Neural crest cell (in vitro differentiated cells): ENCODE measurements at places on chromosomes 1 and 21.

DNA sequence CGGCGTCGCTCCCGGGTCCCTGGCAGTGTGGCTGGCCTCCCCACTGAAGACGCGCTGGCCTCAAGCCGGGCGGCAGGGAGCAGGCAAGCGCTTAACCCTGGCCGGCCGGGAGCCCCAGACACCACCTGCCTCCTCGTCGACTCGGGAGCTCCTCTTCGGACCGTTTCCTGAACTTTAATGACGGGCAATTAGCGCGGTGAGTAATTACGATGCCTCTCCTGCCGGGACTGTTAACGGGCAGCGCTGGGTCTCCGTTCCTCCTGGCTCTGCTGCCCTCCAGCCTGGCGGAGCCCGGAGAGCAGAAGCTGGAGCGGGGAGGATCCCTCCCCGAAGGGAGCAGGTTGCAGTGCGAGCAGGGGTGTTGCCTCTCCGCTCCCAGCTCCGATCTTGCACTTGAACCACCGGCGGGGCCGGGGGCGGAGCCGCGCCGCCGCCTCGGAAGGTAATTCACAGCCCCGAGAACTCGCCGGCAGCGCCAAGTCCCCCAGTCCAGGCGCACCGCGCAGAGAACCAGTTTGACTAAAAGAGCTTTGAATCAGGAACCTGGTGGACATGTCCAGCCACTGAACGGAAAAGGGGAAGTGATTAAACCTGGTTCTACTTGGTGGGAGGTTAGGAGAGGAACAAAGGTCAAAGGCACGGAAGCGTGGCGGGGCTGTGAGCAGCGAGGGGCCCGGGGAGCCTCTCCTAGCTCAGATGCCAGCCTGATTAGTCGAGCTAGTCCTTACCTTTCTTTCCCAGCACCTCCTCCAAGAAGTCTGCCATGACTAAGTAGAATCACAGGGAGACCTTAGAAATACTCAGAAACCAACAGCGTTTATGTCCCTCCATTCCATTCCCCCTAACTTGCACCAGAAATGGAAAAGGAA, 18.3 kb upstream of the PLEKHA6 start:
- DNase-seq: no peak

GRCh38 chr21:15742052-15742670, 12.4 kb downstream of the USP25 start:
- DNase-seq: no peak

DNA sequence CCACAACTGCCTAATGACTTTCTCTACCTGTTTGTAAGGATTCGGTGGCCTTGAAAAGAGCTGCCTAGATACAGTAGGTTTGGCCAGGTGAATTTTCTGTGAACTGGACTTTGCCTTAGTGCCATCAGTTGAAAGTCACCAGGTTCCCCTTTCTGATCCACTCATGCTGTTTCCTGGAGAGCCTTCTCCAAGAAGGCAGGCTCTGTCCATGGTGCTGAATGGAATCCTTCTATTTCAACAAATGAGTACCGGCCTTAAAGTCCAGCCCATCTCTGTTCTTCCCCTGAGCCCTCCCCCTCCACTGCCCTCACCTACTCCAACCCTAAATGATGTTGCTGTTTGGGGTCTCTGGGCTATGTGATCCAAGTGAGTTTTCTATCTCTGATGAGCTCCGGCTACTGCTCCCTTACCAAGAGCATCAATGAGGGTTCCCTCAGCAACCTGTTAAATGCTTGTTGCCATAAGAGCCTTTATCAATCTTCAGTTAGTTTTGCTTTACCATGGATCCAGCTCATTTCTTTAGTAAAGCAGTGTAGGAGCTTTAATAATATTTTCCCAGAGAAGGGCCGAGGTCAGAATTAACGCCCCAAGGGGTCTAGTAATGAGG, 500.4 kb downstream of the PTPRU start:
- peak; percentile 66 for DNase-seq

DNA sequence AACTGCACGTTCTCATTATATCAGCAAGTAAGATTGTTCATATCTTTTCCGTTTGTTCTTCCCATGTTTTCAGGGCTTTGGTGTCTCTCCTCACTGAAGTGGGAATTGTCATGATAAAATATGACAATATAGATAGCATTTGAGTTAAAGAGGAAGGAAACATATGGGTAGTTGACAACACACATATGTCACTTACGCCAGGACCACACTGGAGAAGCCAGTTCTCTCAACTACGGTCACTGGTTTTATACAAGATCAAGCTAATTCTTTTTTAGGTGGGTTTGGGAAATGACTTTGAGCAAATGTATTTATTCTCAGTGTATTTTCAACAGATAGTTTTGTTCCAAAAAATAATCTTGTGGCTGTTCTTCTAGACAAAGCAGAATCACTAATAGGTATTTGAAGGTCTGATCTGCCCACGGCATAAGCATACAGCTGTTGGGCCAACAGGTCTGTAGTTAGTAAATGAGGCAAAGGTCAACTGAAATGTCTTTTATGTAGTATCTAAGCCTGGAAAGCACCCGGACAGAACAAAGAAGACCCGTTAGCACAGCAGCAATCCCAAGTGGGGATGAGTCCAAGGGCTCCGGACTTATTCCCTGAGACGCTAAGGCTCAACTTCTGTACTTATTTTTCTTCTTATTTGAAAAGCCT, 433.6 kb upstream of the ZP4 start:
- no peak for DNase-seq

DNA sequence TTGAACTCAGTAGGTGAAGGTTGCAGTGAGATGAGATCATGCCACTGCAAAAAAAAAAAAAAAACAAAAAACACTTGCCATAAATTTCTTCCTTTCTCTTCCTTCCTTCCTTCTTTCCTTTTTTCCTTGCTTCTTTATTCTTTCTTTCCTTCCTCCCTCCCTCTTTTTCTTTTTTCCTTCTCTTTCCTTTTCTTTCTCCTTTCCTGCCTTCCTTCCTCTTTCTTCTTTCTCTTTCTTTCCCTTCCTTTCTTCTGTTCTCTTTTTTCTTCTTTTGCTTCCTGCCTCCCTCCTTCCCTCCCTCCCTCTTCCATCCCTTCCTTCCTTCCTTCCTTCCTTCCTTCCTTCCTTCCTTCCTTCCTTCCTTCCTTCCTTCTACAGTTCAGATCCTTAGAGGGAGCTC, 71.2 kb downstream of the LYPLAL1 start:
- DNase-seq: no peak

DNA sequence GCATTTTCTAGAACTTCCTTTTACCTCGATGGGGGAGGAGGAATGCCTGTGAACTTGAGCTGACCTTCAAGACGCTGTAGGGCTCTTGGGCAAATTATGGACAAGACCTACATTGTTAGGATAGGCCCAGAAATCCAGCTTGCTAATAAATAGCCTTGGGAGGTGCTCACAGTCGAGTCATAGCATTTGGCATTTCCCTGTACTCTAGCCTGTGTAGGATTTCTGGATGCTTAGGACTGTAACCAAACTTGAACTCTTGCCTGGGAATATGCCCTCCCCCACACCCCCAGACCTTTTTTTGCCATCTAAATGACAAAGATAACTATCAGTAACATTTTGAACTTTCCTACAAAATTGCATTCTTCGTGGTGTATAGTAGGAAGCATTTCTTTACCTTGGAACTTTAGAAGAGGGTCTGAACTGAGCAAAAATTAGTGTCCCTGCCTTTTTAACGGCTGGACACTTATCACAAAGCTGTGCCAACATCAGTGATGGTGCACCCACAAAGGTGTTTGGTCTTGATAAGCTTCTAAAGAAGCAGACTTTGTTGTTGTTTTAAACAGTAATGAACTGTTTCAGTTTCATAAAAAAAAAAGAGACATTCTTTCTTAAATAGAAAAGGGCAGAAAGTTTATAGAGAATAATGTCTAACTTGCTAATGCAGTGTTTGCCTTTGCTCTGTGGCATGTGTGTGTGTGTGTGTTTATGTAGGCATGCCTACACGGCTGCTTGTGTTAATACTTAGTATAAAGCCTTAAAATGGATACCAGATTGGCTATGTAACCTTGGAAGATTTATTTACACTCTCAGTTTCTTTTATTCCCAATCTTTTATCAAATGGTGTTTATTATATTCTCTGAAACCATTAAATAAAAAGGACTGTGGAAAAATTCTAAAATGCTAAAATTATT, 88.2 kb downstream of the NFIA start:
- DNase-seq: no peak

- DNase-seq: peak; percentile 2
Measured at GRCh38 chr1:84998642-84999280, 1.8 kb upstream of the MCOLN2 start.

GRCh38 chr1:11541956-11542355, 63.0 kb downstream of the DISP3 start:
- no peak for DNase-seq

- DNase-seq: no peak
Measured at GRCh38 chr21:34215501-34215900, 142.1 kb downstream of the MRPS6 start.

- DNase-seq: no peak
Measured at GRCh38 chr1:22077728-22078127, 25.2 kb downstream of the CDC42 start.

- DNase-seq: no peak
Measured at GRCh38 chr1:200922406-200922805, 27.7 kb downstream of the INAVA start.

- no peak for DNase-seq
Measured at GRCh38 chr1:68383092-68383491, 66.7 kb downstream of the RPE65 start.

DNA sequence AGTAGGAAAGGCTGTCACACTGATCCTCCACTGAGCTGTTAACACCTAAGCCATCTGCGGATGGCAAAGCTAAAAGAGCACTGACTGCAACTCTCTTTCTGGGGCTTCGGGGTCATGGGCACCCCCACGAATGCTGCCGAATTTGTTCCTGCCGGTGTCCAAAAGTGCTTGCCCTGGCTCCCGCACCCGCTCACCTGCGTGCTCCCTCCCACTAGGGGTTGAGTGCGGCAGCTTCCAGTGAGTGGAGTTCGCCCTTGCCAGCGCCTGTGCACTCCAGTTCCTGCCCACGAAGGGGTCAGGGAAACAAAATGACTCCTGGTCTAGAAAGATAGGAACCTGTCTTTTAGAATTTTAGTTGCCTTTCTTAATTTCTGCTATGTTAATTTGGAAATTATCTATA, 78.7 kb downstream of the IFI44 start:
- no peak for DNase-seq

DNA sequence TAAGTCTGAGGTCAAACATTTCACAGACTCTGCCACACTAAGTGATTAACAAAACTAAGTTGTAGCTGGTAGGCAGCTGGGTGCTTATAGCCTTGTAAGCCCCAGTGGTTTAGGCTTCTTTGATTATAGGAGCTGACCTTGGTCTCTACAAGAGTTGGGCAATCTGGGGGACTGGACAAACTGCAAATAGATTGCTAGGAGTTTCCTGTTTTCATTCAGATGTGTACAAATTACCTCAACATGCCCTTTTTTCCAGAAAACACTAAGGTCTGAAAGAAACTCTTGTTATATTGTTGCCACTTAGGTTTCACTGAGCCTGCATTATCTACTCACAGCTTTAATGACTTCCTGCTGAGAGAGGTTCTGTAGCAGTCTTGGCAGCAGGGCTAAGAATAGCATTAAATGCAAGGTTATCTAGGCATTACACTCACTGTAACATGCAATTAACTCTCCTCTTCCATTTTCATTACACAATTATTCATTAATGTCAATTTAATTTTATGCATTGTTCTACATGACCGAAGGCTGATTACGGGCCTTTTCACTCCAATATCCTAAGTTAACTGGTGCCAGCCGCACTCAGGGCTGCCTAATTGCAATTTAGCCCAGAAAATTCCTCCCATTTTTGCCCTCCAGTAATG, 314.0 kb downstream of the LMO4 start:
- DNase-seq: no peak
